ENCODE measurements at places on chromosomes 16 and 17.

DNA sequence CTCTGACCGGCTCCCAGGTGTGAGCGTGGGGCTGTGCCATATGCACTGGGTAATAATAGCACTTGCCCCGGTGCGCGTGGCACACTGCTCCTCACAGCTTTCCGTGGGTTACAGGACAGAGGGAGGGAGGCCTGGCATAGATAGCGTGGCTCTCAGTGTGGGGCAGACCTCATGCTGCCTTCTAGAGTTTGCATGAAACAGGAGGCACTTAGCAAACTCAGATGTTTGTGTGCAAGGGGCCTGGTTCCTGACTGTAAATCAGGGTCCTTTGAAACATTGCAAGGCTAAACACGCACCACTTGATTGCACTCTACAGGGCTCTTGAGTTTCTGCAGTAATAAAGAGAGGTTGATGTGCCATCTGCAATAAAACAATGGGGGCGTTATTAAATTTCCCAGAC is 101.7 kb downstream of the RPTOR start:
- no peak for DNase-seq

GRCh38 chr16:55056585-55057401 is 126.1 kb downstream of the IRX5 start:
- no peak for DNase-seq

DNA sequence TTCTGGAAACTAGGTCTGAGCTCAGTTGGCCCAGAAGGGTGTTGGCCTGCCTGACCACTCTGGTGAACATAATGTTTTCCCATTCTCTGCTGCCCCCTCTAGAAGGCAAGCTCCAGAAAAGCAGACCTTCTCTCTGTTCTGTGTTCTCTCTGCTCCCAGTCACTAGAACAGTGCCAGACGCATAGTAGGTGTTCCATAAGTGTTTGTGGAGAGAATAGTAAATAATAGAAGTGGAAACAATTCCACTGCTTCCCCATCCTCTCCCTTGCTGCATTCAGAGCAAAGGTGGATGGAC is 32.2 kb upstream of the ETV4 start:
- no peak for DNase-seq

GRCh38 chr16:15594711-15595320 is 48.1 kb downstream of the MARF1 start:
- DNase-seq, result no peak

- DNase-seq, result no peak
Observed at GRCh38 chr17:78789149-78789662, 7.1 kb upstream of the CYTH1 start.

- no peak for DNase-seq
Observed at GRCh38 chr17:57442401-57442823, 186.1 kb downstream of the MSI2 start.

- DNase-seq, result no peak
Observed at GRCh38 chr17:600576-601243, 113.9 kb downstream of the VPS53 start.

DNA sequence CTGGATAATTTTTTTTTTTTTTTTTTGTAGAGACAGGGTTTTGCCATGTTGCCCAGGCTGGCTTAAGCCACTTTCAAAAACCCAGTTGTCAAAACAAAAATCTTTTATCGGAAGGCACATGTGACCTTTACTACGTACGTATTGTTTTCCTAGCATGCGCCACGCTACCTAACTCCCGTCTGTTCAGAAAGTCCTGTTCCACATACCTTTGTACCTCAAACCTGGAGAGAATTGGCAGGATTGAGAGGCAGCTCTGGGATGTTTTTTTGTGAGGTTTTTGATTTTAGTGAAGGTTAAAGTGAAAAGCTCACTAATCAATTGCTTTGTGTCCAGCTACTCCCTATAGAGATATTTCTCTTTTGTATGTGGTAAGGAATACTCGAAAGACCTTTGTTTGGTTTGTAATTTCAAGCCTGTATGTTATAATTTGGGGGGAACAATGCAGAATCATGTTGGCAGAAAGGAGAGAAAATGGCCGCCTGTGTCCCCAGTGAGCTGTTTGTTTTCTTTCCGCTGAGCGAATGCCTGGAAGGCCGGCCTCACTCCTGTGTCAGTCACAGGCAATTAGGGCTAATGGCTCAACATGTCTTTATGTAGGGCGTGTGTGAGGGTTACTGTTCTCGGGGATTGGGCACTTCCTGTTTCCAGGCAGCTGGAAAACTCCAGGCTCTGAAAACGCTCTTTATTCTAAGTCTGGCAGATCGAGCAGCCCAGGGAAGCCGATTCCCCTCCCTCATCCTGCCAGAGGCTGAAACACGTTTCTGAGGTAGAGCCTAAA is 60.8 kb upstream of the CLEC18A start:
- DNase-seq, result no peak

DNA sequence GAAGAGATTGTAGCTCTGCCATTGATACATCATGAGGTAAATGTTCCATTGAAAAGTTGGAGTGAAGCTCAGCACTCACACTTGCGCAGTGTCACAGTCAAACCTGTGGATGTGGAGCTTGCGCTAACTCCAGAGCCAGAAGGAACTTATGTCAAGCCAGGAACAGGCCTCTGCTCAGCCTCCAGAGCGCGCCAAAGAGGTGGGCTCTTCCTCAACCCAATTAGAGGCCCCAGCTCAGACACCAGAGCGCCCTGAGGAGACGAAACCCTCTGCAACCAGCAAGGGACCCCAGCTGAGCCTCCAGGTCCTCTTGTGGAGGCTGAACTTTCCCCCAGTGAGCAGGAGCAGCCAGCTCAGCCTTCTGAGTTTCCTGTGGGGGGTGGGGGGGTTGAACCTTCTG is 61.5 kb upstream of the FBXO47 start:
- no peak for DNase-seq

DNA sequence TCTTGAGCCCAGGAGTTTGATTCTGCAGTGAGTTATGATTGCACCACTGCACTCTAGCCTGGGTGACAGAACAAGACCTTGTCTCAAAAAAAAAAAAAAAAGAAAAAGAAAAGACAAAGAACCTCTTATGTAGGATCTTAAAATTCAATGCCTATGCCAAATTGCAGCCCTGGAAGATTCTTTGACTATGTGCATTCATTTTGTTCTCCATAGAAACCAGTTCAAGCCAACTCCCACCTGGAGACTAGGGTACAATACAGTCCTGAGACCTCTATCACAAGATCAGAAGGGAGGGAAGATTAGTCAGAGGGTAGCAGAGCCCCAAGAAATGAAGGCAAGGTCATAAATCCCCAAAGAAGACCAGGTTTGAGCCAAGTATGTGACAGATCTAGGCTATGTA is 90.6 kb upstream of the HAS3 start:
- no peak for DNase-seq

DNA sequence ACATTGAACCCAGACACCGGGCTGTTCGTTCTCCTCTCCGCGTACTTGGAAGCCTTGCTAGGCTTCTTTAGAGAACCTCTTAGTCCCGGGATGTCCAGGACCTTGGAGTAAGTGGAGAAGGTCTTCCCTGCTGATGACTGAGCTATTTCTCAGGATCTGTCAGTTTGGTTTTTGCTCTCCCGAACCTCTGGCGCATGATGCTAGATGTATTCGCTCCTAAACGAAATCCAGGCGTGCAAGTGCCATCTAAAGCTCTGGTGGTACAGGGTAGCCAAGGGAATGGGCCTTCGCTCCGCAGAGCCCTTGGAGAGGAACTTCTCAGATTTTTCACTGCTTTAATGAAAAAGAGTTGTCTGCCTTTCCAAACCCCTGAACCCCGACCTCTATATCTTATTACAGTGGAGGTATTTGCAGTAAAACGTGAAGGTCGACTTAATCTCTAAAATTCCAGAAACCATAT is 547 bp downstream of the VMP1 start:
- DNase-seq, result no peak

DNA sequence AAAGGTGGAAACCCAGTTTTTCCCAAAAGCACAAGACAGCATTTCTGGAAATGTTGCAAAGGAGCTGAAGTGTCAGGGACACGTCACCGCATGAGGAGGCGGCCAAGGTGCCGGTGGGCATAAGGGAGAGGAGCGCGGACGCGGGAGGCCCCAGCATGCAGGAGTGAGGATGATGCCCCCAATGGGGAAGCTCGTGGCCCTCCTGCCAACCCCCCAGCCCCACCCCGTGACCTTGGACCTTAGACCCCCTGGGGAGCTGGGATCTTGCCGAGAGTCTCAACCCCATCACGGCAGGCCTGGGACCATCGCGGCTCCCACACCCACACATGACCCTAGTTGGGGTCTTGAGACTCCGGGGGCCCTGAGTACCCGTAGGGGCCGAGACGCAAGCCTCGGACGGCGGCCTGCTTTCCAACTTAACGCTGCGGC is 119.4 kb upstream of the METRNL start:
- DNase-seq, result no peak

- no peak for DNase-seq
Observed at GRCh38 chr17:15744074-15744676, 12.1 kb downstream of the TBC1D26 start.

- no peak for DNase-seq
Observed at GRCh38 chr16:57610611-57611010, 17.8 kb upstream of the ADGRG1 start.
